Activated naive CD4-positive, alpha-beta T cell (primary cell): ENCODE measurements at places on chromosomes 7 and 10.

DNA sequence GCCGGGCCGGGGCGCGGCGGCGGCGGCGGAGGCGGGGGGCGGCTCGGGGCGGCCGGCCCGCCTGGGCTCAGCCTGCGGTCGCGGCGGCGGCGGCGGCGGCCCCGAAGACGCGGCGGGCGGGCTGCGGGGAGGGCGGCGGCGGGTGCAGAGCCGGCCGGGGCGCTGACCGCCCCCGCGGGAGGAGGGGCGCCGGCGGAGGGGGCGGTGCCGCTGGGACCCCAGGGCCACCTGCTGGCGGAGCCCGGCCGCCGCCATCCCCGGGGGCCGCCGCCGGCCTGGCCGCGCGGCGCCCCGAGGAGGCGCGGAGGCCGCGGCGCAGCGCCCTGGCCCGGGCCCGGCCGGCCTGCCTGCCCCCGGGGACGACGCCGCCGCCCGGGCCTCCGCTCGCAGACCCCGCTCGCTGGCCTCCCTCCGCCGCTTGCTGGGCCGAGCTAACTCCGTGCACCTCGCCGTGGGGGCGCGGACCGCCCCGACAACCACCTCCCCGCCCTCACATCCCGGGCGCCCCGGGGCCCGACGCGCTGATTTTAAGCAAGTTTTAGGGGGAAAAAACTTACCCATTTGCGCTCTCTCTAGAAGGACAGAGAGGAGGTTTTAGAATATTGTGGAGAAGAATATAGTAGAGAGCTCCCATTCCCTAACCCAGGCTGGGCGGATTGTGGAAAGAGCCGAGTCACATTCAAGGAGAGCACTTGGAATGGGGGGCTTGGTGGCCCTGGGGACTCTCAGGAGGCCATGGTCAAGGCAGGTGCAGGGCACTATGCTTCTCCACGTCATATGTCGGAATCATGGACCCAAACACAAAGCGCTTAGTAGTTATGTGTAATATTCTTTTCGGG, at the start of gene BEND7:
TSS of gene BEND7 (minus strand) at position 140 of the 839 bp plus-strand sequence. CDS start 481 bp downstream, outside the sequence.
- no peak for DNase-seq

- no peak for DNase-seq
Measured at GRCh38 chr7:55449992-55450535, 84.9 kb downstream of the LANCL2 start.

DNA sequence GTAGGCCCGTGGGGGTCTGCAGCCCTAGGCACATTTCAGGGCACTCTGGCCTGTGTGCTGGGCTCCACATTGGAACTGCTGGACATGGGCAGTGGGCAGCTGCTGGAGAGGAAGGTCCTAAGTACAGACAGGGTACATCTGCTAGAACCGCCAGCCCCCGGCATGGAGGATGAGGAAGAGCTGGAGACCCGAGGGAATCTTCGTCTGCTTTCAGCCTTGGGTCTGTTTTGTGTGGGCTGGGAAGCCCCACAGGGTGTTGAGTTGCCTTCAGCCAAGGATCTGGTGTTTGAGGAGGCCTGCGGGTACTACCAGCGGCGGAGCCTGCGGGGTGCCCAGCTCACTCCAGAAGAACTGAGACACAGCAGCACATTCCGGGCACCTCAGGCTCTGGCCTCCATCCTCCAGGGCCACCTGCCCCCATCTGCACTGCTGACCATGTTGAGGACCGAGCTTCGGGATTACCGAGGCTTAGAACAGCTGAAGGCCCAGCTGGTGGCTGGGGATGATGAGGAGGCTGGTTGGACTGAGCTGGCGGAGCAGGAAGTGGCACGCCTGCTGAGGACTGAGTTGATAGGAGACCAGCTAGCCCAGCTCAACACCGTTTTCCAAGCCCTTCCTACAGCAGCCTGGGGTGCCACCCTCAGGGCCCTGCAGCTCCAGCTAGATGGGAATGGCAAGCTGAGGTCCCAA, 1.4 kb downstream of the HPS6 start:
- DNase-seq: no peak

DNA sequence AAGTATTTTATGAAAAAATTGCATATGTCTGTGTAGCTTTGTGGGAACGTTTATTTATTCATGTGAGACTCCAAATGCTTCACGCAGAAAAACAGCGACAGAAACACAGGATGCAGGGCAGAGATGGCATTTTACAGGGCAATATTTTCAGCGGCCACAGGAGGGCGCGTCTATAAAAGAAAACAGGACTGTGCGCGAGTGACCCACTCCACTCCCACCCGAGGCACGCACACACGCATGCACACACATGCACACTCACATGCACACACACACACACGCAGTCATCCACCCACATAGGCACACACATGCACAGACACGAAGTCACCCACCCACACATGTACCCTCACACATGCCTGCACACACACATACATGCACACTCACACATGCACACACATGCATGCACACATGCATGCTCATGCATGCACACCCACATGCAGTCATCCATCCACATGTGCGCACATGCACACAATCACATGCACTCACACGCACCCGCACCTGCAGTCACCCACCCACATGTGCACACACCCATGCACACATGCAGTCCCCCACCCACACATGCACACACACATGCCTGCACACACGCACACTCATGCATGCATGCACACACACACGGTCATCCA, 96.3 kb downstream of the DNAJB6 start:
- no peak for DNase-seq

- DNase-seq: no peak
Measured at GRCh38 chr10:23192712-23193434, 761 bp downstream of the PTF1A start.

- no peak for DNase-seq
Measured at GRCh38 chr10:6353526-6353925, 150.8 kb downstream of the PFKFB3 start.

GRCh38 chr10:117741524-117741923, 199.0 kb downstream of the EMX2 start:
- no peak for DNase-seq

DNA sequence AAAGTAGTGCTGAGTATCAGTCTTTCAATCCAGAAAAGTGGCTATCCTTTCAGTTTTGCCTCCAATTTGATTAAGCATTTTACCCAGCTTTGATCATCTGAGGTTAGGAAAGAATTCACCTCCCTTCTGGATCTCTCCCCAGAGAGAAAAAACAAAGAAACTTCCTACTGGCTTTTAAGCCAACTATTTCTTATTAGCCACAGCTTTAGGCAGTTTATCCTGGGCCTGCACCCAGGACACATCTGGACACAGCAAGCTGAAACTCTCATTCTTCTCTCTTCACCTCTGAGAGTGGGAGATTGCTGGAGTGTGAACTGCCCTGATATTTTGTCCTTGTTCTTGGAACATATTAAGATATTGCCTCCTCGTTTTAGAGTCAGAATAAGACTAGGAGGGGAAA, 43.5 kb upstream of the LSM8 start:
- no peak for DNase-seq

DNA sequence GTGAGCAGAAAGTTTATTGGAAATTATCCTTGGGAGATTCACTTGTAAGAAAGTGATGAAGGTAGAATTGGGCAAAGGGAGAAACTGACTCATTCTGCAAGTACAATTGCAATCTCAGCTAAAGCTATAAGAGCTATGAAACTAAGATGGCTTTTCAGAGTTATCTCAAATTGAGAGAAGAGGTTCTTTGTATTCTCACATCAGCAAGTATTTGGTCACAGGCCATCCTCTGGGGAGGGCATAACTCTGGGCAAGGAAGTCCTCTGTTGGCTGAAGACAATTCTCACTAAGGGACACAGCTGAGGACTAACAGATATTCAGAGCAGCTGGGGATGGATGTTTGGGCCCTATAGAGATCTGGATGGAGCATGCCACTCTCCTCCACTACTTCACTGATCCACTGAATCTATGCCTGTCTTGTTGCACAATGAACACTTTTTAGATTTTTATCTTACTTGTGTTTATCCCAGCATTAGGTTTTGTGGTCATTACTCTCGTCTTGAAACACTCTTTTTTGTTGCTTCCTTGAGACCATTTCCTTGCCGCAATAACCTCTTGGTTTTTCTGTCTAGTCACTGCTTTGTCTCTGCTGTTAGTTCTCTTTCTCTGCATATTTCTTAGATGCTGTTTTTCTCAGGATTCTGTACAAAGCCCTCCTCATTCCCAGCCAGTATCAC, 115.1 kb downstream of the GNAI1 start:
- DNase-seq: no peak

- no peak for DNase-seq
Measured at GRCh38 chr7:7438851-7439250, 96.8 kb downstream of the COL28A1 start.

DNA sequence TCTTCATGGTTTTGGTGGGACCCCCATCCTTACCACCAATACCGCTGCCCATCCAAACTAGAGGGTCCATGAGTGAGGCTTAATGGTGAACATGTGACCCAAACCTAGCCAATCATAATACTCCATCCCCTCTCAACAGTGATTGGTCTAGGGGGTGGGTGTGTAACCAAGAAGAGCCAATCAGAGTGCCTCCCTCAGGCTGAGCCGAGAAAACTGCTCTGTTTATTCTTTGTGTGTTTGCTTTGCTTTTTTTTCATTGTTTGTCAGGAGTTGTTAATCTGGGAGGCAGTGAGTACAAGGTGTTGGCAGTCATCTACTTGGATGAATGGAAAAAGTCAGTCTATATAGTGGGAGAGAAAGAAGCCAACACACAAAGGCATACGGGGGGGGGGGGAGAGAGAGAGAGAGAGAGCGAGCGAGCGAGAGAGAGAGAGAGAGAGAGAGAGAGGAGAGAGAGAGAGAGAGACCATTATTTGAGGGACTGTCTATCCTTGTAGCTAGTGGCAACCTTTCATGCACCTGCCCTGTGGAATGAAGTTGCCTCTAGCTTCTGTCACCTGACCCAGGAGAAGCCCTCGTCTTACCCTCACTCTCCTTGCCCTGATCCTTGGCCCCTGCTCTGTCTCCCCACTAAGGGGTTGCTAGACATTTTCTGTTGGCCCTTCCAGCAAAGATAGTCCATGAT, 441.7 kb downstream of the TYW1 start:
- no peak for DNase-seq

GRCh38 chr10:77922566-77923179, 3.9 kb downstream of the DLG5 start:
- no peak for DNase-seq

- DNase-seq: no peak
Measured at GRCh38 chr7:130322615-130323014, 22.0 kb upstream of the CPA5 start.

- no peak for DNase-seq
Measured at GRCh38 chr7:20260223-20260622, 43.0 kb upstream of the MACC1 start.

- no peak for DNase-seq
Measured at GRCh38 chr10:34815185-34816084, at the start of gene PARD3. PARD3 (minus strand) TSS chr10:34815296; CDS start chr10:34814995, 301 bp downstream.

- DNase-seq: no peak
Measured at GRCh38 chr7:33905389-33906032, at the start of gene BMPER. BMPER (plus strand) TSS chr7:33905539; CDS start chr7:33905614, 75 bp downstream.

DNA sequence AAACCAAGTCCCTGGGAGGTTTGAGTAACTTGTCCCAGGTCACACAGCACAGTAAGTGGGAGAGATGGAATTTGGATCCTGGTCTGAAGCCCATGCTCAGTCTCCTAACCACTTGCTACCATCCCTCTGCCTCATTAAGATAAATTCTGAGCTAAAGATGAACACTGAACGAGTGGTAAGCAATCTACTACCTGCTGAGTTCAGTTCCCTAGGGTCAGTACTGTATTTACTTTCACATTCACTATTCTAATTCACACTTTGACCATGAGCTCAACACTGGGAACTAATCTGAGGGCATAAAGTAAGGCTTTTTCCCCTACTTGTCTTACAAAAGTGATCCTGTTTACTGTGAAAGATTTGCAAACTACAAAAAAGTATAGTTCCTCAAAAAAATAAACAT, 2.4 kb downstream of the UROS start:
- no peak for DNase-seq

DNA sequence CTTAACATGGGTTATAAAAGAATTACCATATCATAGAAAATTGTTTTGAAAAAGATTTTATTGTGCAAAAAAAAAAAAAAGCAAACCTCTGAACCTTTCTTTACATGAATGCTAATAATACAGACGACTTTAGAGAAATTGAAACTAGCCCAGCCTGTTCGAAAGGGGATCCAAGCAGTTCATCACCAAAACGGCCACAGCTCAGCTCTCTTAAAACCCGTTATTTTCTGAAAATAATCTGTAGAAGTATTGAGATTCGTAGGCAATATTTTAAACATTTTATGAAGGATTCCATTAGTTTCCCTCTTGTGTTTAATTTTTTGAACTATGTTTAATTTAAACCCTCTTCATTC, 9.9 kb upstream of the GSAP start:
- no peak for DNase-seq

DNA sequence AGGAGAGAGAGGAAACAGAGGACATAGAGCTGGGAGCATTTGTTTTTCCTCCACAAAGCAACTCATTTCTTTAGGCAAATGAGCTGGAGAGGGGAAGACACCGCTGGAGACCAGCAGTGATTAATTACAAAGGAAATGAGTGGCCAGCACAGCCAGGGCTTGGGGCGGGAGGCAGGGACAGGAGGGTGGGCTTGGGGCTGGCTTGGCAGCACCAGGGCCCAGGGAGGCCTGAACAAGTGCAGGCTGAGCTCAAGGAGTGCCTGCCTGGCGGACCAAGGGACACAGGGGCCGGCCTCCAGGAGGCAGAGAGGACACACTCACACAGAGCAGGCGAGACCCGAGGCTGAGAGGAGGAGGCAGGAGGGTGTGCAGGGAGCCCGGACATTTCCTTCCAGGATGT, 149.0 kb upstream of the UNC5B start:
- no peak for DNase-seq

- DNase-seq: peak; percentile 83
Measured at GRCh38 chr7:100563809-100564400, 9.8 kb downstream of the SAP25 start.

DNA sequence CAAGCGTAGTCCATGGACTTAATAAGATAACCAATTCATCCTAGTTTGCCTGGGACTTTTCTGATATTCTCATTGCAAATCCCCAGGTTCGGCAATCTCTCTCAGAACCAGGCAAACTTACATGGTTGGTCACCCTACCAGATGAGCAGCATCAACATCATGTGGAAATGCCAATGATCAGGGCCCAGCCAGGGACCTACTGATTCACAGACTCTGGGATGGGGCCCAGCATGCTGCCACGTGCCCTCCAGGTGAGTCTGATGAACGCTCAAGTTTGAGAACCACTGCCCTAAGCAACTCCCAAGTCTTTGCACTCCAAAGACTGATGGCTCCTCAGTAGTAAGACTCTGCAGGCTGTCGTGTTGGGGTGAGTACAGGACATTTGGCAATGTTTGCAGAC, 2.7 kb downstream of the LAMB4 start:
- DNase-seq: no peak

DNA sequence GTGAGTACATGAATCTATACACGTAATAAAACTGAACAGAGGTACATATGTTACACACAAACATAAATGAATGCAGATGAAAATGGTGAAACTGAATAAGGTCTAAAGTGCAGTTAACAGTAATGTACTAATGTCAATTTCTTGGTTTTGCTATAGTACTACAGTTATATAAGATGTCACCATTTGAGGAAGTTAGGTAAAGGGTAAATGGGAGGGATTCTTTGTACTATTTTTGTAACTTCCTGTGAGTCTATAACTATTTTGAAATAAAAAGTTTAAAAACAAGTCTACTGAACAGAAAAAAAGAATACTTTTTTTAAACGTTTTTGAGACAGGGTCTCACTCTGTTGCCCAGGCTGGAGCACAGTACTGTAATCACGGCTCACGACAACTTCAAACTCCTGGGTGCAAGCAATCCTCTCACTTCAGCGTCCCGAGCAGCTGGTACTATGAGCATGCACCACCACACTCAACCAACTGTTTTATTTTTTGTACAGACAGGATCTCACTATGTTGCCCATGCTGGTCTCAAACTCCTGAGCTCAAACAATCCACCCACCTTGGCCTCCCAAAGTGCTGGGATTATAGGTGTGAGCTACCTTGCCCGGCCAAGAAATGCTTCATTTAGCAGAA, 71.5 kb downstream of the WAPL start:
- DNase-seq: no peak
